GM20000 (cell line): ENCODE measurements at places on chromosomes 2 and 18.

- DNase-seq = peak; percentile 78
Measured at GRCh38 chr2:172098650-172099471, 3.8 kb downstream of the DLX2 start.

GRCh38 chr2:161983866-161984265, 90.1 kb downstream of the DPP4 start:
- DNase-seq = no peak

- peak; percentile 37 for DNase-seq
Measured at GRCh38 chr2:79887747-79888374, 375.0 kb downstream of the CTNNA2 start.

DNA sequence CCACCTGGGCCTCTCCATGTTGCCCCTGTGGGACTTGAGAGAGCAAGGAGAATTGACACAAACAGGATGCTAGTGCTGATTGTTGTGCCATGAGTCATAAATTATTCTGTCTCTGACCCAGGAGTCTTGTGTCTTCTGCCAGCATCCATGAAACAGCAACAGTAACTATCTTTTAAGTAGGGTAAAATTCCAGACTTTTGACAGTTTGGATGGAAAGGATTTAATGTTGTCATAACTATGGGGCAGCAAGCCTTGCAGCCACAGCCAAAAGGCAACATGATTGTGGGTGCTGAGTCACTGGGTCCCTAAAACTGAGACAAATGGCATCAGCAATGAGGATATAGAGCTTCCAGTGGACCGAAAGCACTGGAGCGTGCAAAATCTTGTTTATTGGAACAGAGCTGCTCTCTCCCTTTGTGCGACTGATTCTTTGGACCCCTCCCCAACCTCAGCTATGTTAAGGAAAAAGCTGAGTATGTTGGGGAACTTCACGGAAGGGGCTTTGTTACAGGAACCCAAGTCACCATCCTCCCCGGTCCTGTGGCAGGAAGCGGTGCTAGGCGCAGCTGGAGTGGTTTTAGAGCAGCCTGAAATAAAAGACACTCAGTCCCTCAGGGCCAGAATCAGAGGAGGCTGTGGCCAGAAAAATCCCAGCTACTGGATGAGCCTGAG, 9.6 kb upstream of the ITPRIPL1 start:
- DNase-seq = peak; percentile 34

DNA sequence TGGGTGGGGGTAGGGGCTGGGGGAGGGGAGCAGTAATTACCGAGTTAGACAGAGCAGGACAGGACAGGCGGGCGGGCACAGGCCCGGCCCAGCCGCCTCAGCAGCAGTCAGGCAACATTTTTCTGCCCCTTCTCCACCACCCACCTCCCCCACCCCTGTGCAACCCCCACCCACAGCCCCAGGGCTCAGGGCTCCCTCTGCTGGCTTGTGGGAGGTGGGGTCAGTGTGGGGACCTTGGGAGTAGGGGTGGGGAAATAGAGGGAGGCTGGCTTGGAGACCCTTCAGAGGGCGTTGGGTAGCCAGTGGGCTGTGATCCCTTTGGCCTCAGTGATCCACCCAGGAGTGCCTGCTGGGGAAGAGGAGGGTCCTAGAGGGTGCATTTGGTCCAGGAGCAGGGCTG, 6.4 kb downstream of the WNT6 start:
- DNase-seq = no peak

GRCh38 chr2:130853391-130853790, 16.7 kb downstream of the ARHGEF4 start:
- DNase-seq = no peak

DNA sequence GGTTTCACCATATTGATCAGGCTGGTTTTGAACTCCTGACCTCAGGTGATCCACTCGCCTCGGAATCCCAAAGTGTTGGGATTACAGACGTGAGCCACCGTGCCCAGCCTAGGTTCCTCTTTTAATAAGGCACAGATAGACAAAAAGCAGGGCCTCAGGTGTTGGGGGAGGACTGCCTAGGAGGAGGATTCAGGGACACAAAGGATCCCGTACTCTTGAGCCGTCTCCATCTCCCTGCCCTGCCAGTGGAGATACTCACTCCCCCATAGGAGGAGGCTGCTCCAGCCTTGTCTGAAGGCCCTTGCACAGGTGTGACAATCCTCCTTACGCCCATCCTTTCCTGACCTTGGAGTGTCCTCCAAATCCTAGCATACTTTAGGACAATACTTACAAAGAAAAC, 32.0 kb upstream of the TFCP2L1 start:
- no peak for DNase-seq

GRCh38 chr2:239584986-239585385, 184.2 kb upstream of the HDAC4 start:
- DNase-seq = no peak

- no peak for DNase-seq
Measured at GRCh38 chr2:198991431-198991830, 466.3 kb downstream of the SATB2 start.

DNA sequence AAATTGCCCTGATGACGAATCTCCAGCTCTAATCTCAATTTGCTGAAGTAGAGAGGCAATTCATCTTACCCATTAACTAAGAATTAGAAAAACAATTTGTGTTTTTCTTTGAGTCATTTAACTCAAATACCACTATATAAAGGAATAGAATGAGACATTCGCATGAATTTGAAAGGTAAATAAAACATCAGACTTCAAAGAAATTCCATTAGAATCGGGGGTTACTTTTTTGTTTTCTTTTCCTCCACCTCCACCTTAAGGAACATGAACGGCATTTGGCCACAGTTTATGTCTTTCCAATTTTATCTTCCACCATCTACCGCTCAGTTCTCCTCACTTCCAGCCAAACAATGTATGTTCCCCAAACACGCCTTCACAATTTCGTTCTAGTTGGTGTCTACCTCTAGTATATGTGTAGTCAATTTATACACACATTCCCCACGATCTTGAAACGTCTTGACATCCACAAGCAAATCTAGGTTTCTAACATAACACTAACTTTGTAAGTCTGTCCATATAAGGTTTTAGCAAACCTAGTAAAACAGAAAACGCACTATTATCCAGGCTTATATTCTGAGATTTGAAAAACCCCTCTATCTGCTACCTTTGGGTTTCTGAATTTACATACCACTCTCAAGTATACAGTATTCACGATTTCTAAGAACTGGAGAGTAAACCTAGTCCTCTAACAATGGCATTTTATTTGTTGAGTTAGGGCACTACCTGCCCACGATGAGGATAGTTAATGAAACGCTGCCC, 1.2 kb upstream of the SMCHD1 start:
- no peak for DNase-seq

DNA sequence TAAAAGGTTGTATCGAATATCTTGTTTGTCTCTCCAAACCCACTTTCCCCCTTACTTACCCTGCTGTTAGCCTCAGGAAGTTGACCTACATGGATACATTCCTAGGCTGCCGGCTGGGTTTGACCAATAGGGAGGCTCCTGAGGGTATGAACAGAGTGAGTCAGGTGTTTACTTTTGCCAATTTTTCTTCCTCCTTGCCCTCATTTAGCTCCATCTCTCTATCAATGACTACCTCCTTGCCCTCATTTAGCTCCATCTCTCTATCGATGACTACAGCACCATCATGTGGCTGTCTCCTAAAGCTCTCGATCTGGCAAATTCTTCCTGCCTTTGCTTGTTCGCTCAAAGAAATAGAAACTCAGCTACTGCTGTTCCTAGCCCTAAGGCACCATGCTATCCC, 571.9 kb upstream of the CRIM1 start:
- DNase-seq = no peak

DNA sequence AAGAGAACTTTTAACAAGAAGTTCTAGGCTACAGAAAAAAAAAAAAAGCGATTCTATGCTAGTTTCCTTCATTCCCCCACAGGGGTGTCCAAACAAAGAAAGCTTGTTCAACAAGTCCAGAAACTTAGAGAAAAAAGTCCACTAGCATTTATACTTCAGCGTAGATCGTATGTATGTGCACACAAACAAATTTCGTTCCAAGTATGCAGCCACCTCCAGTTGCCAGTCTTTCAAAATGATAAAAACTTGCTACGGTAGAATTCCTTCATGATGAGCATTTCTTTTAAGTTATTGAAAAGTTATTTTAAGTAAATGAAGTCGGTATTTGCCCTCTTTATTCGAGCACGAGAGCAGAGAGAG, 3.7 kb upstream of the OTX1 start:
- DNase-seq = no peak

DNA sequence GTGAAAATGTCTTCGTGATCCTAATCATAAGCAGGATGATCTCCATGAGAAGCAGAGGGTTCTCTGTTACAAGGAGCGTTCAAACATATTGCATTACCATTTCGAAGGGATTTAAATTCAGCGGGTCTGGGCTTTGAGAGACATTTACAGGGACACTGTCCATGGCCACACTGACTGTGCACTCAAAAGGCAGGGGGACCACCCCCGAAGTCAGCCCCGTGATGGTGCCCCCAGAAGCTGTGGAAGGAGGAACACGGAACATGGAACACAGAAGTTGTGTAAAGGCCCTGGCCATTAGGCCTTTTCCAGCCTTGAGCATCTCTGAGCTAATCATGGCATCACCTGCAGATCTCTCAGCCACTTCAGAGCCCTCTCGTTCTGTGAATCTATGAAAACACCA, 268.4 kb upstream of the MYT1L start:
- DNase-seq = no peak

DNA sequence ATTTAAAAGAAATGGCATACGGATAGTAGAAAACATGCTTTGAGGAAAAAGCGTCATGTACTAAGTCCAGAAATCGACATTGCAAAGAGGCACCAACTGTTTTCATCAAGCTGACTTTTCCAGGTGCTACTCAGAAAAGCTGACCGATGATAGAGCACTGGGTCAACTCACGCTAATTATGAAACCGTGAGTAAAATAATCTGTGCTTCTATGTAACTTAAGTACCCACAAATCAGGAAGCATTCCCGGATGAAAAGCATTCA, 353 bp upstream of the NUP35 start:
- DNase-seq = peak; percentile 31

DNA sequence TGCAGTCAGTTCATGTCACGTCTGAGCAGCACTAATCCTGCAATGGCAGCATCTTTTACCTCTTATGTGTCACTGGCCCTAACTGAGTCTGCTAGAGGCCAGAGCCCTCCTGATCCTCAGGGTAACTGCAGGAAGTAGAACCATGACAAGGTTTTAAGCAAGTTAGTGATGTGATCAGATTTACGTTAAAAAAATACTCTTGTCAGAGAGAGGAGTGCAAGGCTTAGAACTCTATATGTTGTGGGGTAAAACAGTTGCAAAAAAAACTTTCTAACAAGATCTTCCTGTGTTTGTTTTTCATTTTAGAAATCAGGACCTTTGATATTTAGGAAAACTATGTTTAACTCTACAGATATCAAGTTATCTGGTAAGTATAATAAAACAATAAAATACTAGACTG, 4.6 kb downstream of the TMEM87B start:
- DNase-seq = no peak

DNA sequence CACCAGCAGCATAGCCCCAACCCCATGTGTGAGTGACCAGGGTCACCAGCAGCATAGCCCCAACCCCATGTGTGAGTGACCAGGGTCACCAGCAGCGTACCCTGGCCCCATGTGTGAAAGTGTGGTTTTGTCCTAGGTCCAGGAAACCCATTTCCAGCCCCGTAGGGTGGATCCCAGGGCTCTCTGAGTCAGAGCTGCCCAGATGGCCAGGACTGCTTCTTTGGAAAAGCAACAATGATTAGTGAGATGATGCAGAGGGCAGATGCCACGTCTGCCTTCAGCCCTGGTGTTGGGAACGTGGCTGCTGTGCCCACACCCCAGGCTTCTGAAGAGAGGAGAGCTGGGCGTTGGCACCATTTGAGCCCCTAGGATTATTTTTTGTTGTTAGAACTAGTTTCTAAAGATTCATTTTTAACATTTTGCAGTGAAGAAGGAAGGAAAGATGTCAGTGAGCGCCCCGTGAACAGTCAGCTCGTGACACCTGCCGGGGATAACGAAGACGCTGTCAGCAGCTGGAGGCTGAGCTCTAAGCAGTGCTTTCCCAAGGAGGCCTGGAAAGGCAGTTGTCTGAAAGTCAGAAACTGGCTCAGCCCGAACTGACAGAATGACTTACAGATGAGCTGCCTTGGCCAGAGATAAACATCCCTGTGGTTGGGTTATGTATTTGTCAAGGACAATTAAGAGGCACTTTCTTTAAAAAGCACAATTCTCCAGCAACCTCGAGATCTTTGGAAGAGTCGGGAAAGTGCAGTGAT, 32.1 kb upstream of the KCNG2 start:
- no peak for DNase-seq

GRCh38 chr2:23605236-23605635, 220.3 kb downstream of the KLHL29 start:
- no peak for DNase-seq
